Stimulated activated CD8-positive, alpha-beta memory T cell treated with anti-CD3 and anti-CD28 coated beads, Interleukin-2, amount 100 ng/mL, for 48 hours (primary cell): ENCODE measurements at places on chromosomes 6 and 20.

DNA sequence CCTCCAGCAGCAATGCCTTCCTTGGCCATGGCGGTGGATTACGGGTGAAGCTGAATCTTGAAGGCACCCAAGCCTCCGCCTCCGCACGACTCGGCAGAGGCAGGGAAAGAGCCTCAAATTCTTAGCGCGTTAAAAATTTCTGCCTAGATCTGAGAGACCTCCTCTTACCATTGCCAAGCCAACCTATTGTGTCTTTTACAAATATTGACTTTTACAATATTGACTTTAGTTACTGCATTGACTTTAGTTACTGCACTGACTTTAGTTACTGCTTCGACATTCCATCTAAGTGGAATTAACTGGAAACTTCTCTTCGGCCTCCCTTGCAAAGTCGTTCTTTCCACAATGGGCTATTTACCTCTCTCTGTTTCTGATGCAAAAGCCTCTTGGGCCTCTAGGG is 13.8 kb upstream of the AKAP12 start:
- DNase-seq = no peak

GRCh38 chr6:110476046-110476849 is at the start of gene SLC22A16:
TSS of gene SLC22A16 (minus strand) at chr6:110476613. CDS start at chr6:110476574, 39 bp downstream.
- DNase-seq = no peak

- no peak for DNase-seq
Measured at GRCh38 chr20:53847837-53848170, 222.6 kb downstream of the BCAS1 start.

GRCh38 chr20:44745598-44746366 is at the start of gene KCNK15:
TSS of gene KCNK15 (plus strand) at chr20:44745865. CDS start at chr20:44745911, 46 bp downstream.
- DNase-seq = no peak

DNA sequence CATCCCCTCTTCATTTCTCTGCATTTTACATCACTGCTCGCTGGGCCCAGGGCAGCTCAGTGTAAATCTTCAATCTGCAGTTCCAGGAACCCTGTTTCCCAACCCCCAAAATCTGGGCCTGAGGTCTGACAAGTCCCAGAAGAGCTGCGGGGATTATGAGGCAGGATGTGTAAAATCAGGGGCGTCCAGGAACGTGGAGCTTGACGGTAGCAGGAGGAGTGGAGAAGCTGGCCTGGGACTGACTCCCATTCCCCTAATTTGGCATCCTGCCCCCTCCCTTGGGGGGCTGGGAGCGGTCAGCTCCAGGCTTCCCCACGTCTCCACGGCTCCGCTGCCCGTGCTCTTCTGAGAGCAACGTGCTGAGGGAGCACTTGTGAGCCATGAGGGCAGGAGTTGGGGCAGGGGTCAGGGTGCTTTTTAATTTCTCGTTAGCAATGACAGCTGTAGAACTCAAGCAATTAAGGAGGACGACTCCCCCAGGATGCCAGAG is 23.4 kb upstream of the VEGFA start:
- no peak for DNase-seq

- DNase-seq = no peak
Measured at GRCh38 chr6:43609402-43609801, 19.7 kb downstream of the GTPBP2 start.

GRCh38 chr6:143206550-143206949 is 145.9 kb downstream of the AIG1 start:
- no peak for DNase-seq

- DNase-seq = no peak
Measured at GRCh38 chr6:17091122-17091521, 10.7 kb upstream of the STMND1 start.

- no peak for DNase-seq
Measured at GRCh38 chr20:31708736-31709534, 13.7 kb downstream of the BCL2L1 start.

- no peak for DNase-seq
Measured at GRCh38 chr6:93272211-93272610, 147.1 kb downstream of the EPHA7 start.

DNA sequence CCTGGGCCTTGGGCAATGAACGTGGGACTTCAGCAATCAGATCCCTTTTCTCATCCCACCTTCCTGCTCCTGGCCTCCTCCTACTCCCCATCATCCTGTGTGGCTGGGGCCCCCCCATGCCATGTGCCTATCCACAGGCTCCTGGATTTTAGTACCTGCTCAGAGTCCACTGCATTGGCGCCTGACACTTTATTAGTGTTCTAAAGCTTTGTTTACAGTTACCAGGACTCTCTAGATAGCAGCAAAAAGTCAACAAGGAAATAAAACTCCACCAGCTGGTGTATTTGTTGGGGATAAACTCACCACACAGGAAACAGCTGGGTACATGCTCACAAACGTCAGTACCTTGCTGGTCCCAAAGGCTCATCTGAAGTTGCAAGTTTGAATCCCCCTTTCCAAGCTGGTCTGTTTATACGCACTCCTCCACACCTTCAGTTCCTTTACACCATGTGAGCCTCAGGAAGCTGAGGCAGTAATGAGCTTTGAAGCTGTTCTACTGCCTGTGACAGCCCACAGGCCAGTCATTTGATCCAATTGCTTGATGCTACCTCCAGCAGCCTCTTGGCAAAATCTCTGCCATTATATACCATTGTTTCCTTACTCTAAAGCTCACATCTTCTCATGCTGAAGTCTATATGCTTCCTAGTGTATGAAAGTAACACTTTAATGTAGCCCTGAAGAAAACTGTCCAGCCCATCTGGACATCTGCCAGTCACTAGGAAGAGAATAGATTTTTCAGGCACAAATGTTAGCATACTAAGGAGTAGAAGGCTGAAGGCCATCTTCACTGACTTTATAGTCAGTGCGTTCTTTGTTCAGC is 76.6 kb downstream of the ANKEF1 start:
- no peak for DNase-seq

DNA sequence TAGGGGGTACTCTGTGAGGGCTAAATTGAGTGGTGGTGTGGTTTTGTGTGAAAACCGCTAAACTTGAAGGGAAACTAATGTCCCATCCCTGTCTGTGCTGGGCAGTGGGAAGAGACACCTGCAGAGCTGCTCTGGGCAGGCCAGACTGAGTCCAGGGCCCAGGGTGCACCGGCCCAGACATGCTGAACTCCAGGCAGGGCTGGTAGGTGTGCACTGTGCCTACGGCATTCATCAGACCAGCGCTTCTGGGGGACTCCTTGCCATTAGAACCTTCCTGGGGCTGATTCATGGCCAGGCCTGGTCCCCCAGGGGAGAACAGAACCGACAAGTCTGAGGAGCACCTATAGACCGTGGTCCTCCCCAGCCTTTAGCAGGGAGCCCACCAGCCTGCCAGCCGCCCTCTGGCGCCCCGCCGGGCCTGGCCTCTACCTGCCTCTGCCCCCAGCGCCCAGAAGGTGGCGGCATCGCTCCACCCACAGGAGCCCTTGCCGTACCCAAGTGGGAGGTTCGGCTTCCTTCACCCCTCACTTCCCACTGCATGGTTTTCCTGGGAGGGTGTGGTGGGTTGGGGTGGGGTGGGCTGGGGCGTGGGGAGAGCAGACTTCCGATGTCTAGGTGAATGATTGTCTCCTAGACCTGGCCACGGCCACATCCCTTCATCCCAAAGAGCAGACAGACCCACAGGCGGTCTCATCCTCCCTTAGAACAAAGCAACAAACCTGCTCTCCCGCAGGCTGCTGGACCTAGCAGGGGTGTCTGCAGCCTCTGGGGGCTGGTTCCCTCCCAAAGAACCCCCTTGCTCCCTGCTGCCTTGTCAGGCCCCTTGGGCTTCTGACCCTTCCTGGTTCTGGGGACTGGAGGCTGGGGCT is 15.5 kb downstream of the CCDC167 start:
- peak; percentile 62 for DNase-seq

DNA sequence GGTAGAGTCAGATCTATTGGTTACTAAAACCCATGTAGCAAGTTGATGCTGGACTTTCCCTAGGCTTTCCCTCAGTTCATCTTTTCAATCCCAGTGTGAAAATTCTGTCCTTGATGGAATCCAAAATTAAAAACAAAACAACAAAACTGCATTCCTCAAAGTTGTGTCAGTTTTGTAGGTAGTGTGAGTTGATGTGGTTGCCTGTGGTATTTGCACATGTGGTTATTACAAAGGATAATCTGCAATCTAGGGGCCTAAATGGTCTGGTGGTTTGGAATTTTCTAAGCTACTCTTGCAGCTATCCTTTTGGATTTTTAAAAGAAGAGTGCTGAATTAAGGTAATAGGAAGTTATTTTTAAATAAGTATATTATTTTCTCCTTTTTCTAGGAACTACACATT is 132.2 kb upstream of the SCGN start:
- no peak for DNase-seq

DNA sequence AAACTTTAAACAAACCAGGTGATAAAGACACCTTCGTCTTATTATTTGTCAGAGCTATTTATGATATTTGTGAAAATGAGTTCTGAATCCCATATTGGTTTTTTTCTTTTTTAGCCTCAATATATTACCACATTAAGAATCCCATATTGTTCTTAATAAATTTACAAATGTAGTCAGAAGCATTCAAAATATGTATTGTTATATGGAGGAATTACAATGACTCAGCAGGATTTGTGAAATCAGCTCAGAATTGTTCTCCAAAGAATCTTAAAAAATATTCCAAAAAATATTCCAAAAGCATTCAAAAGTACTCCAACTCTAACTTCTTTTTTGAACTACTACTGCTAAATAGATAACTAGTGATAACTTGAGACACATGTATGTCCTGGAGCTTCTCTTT is 6.5 kb upstream of the ZNF343 start:
- no peak for DNase-seq

DNA sequence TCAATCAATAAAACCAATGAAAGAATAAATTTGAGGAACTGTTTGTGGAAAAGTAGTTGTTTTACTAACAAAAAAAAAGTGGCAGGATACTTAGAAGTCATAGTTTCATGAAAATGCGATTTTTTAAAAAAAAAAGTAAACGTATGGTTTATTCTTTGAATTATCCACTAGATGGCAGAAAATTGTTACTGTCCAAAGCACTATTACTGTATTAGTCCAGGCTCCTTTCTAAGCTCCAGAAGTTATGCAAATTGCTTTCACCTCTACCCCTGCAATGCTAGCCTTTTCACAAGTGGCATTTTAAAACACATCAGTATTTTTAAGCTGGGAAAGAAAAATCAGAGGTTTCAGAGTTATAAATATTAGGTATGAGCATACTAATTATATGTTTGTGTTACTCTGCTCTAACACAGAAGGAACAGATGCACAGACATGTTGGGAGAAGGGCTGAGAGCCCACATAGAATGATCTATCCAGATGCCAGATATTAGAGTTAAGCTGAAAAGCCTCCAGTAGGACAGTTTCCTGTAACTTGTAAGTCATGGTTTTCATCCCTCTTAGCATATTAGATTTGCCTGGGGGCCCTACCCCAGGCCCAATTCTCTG is 63.9 kb downstream of the FHL5 start:
- DNase-seq = no peak

GRCh38 chr20:721876-722275 is 46.3 kb upstream of the SCRT2 start:
- DNase-seq = no peak

- DNase-seq = no peak
Measured at GRCh38 chr20:36862857-36863668, 12.9 kb upstream of the TLDC2 start.

DNA sequence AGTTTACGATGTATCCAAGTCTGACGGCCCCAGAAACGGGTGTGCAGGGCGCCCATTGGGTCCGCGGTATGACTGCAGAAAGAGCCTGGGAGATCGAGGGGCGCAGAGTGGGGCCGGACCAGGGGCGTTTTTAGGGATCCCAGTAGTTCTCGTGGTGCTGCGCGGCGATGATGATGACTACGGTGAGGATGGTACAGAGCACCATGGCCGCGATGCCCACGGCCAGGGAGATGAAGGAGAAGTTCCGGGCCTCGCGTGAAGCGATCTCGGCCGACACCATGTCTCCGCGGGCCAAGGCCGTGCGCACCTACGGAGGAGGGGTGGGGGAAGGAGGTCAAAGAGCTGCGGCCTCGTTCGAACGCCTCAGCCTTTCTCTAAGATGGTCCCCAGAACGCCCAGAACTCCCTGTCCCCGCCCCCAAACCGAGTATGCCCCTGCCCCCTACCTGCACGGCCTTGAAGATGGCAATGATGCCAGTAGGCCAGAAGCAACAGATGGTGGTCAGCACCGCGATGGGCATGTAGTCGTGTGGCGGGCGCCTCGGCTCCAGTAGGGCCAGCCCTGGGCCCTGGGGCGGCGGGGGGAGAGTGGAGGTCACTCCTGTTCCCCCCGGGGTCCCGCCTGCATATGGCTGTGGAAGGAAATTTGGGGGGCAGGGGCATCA is 2.5 kb downstream of the PRRT1 start:
- no peak for DNase-seq

- no peak for DNase-seq
Measured at GRCh38 chr6:35076997-35077712, 64.0 kb downstream of the TCP11 start.

GRCh38 chr6:142954844-142955243 is 9.9 kb upstream of the HIVEP2 start:
- DNase-seq = no peak

DNA sequence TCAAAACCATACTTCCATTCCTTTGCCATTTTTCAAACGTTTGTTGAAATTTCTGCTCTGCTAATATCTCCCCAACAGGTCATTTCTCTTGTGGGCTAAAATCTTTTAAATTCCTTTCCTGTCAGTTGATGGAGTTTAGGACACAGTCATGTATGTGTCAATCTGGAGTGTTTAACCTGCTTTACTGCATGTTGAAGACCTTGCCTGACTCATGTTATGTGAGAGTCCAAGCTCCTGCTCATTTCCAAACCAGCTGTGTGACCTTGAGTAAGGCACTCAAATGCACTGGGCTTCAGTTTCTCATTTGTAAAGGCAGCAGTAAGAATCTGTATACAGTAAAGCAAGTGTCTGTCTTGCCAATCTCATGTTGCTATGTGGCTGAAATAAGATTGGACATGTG is 171.9 kb upstream of the SPACA1 start:
- no peak for DNase-seq

DNA sequence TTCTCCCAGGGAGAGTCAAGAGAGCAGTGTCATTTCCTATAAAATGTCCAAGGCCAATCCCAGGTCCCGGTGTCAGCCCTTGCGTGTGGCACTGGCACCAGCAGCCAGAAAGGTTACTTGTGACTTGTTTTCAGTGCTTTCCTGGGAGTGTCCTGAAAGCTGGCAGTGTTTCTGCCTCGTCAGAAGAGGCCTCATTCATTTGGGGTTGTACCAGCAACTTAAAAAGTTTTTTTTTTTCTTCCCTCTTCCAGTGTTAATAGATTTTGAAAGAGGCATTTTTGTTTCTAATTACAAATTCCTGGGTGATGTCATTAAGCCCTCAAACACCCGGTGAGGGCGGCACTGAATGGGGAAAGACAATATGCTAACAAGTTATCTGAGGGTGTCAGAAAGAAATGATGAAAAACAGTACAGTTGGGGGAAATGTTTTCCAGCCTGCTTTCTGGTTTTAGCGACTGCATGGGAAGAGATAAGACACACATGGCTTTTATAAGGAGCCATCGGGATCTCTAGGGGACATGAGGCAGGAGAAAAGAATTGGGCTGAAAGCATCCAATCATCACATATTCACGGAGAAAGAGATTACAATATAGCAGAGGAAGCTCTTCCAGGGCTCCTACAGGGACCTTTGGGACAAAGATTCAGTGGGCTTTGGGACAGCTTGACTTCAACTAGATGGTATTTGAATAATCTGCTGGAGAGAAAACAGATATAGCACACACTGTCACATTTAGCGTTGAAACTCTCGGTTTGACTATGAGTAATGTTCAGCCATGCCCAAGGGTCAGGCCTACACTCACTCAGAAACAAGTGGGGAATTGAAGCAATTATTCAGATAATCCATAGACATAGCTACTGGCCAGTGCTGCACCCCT is 153.0 kb downstream of the BCAS1 start:
- DNase-seq = no peak

- DNase-seq = no peak
Measured at GRCh38 chr20:37943501-37944455, 40.9 kb downstream of the VSTM2L start.

GRCh38 chr6:109465772-109466171 is 10.2 kb upstream of the MICAL1 start:
- no peak for DNase-seq
